Inflammatory macrophage (primary cell): ENCODE measurements at places on chromosomes 3 and 15.

GRCh38 chr3:65398953-65399352, 639.8 kb downstream of the MAGI1 start:
- DNase-seq: no peak

DNA sequence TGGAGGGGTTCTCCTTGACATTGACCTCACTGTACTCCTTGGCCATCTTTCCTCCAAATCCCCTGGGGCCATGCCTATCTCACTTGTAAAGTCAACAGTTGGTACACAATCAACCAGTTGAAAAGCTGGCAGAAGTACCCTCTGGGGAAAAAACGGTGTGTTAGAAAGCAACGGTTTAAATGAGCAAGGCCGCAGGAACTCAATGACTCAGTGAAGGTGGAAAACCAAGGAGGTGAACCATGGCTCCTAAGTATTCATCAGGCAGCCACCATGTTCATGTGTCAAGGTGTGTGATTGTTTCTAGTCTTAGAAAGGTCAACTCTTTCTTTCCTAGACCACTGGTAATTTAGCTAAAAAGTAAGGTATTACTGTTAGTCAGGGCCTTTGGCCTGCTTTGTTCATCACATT, 130.9 kb upstream of the SATB1 start:
- DNase-seq: no peak

- DNase-seq: no peak
Measured at GRCh38 chr3:27049792-27050191, 319.4 kb downstream of the NEK10 start.

GRCh38 chr15:31974855-31975829, 55.2 kb upstream of the CHRNA7 start:
- DNase-seq: peak; percentile 24

DNA sequence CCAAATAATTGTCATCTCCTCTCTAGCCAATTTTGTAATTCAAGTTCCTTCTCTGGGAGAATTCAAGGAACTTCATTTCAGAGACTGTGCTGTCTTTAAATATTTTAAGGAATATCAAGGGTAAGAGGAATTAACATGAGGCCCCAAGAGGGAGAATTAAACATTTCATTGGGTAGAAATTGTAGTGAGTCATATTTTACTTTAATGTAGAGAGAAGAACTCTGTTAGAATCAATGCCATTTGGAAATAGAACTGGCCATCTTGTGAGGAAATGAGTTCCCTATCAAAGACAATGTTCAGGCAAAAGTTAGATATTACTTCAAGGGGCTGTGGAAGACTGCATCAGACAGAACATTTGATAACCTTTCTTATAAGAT, 43.5 kb upstream of the TP63 start:
- DNase-seq: no peak

GRCh38 chr3:120420928-120421551, 29.8 kb downstream of the FSTL1 start:
- no peak for DNase-seq

DNA sequence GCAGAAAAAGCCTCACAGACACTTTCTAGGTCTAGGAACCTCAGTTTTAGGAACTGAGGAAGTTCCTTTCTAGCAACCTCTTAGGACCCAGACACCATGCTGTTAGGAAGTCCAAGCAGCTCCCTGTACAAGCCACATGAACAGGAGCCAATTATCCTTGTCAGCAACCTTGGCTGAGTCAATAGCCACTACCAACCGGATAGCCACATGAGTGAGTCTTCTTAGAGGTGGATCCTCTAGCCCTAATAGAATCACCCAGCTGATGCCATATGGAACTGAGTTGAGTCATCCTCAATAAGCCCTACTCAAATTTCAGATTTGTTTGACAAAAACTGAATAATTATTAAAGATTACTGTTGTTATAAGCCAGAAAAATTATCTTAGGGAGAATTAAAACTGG, 256.2 kb downstream of the NLGN1 start:
- no peak for DNase-seq

GRCh38 chr15:83971992-83972391, 263.6 kb upstream of the GOLGA6L4 start:
- DNase-seq: no peak

GRCh38 chr3:64741341-64741740, 53.5 kb upstream of the ADAMTS9 start:
- DNase-seq: no peak
